HCT116 (cell line): ENCODE measurements at places on chromosomes 16 and 17.

GRCh38 chr17:28272166-28272565 is 46.8 kb upstream of the TMEM97 start:
- no peak for DNase-seq

DNA sequence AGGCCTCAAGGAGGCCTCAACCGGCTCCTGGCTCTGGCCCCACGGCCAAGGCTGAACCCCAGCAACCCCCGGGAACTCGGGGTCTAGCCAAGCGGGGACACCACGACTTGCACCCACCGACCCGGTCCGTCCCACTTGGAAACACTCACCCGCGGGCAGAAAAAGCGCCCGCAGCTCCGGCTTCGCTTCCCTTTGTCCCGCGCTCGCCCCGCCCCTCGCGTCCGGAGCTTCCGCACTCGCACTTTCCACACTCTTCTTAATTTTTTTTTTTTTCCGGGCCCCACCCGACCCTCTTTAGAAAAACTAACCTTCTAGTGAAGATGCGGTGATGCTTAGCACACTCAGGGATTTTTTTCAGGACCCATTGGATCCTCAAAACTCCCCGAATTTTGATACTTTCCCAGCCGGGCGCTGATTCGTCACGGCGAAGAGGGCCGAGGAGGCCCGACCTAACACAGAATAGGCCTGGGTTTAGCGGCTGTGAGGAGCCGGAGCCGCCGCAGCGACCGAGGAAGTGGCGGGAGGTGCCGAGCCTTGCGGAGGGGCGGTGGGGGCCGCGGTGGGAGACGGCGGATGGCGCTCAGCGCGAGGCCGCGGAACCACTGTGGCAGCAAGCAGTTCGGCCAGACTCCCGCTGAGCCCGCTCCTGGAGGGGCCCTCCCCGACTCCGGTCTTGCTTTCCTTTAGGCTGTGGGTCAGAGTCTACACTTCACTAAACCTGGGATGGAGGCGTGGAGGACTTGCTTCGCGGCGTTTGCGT is at the start of gene SMARCE1:
Gene SMARCE1, minus strand, starts transcription at position 195 of the 760 bp plus-strand sequence. CDS start 2,016 bp downstream, outside the sequence.
- DNase-seq: peak; percentile 48

DNA sequence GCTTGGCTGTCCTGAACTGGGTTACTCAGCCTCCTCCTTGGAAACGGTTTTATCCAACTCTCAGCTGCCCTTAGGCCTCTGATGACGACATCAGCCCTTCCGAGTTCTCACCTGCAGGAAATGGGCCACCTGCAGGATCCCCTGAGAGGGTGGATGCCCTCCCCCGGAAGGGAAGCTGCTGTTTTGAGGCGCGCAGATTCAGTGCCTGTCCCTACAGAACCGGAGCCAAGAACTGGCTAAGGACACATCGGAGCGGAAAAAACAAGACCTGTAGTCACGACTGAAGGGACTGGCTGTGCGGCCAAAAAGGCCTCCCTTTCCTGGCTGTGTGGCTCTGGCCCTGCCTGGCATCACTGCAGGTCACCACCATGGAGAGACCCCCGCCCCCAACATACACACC is 11.7 kb upstream of the C16orf95 start:
- DNase-seq: no peak

DNA sequence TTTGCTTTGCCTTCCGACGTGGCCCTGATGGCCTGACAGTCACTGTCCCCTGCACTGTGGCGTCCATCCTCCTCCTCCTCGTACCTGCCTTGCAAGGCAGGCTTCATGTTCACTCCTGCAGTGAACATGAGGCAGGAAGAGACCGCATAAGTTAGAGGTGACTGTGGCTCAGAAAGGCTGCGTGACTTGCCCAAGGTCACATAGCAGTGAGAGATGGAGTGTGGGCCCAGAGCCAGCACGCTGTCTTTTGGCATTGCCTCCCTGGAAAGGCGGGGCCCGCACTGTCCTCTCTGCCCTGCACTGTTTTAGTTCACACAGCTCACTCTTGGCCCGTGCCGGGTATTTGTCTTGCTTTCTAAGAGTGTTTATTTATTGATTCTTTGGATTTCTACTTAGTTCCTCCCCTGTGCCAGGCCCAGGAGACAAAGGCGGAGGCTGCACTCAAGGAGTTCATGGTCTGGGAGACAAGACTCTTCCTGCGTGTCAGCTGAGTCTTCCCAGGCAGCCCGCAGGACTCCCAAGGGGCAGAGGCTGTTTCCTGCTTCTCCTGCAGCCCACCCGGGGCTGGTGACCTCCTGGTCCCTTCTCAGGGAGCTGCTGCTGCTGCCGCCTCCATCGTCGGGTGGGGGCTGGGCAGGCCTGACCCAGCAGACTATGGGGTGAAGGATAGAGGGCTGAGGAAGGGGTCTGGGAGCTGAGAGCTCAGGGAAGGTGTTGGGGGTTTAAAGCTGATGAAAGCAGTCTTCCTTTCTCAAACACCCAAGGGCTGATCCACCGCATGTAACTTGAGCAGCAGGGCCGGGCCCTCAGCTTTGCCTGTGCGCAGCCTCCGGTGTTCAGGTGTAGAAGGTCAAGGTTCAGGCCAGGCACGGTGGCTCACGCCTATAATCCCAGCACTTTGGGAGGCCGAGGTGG is 12.7 kb downstream of the CYGB start:
- no peak for DNase-seq

DNA sequence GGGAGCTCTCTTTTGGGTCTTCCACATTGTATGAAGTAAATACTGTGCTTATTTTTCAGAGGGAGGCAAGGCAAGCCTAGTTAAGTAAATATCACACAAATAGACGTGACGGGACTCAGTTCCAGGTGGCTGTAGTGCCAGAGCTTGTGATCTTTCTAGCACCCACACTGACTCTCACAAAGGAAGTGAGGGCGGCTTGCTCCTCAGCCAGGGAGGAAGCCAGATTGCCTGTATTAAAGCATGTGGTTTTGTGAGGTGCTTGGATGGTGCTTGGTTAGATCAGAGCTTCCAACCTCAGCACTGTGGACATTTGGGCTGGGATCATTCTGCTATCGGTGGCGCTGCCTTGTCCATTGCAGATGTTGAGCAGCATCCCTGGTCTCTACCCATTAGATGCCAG is 80.1 kb downstream of the VAT1L start:
- DNase-seq: no peak

GRCh38 chr17:64491034-64491860 is 5.6 kb downstream of the POLG2 start:
- no peak for DNase-seq

- no peak for DNase-seq
Measured at GRCh38 chr17:21090902-21091618, 35.7 kb upstream of the DHRS7B start.

DNA sequence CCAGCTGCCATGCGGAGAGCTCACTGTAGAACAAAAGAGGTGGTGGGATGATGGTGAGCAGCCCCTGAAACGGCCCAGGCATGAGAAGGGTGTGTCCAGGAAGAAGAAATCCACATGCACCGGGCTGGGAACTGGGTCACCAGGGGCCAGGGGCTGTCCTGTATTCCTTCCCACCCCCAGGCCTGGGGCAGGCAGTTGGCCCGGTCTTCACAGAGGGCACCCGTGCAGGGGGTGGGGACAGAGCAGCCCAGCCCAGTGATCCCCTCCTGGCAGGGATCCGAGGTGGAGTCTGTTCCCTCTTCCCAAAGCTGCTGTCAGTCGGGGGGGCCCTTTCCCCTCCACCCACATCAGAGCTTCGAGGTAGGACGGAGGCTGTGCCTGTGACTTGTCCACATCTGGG is 9.2 kb downstream of the HS3ST6 start:
- DNase-seq: no peak

DNA sequence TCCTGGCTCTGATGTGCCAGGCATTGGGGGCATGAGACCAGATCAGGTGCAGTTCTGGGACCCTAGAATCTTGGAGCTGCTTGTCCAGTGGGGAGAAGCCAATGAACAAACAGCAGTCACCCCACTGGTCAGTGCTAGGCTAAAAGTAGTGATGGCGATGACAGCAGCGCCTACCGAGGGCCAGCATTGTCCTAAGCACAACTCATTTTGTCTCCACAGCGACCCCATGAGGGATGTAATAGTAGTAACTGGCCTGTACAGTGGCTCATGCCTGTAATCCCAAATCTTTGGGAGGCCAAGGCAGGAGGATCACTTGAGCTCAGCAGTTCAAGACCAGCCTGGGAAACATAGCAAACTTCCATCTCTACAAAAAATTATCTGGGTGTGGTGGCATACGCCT is 6.2 kb downstream of the SMCR8 start:
- peak; percentile 16 for DNase-seq

GRCh38 chr17:8012996-8013640 is 10.7 kb downstream of the GUCY2D start:
- DNase-seq: no peak

- no peak for DNase-seq
Measured at GRCh38 chr17:49914096-49914490, 54.9 kb upstream of the DLX4 start.

GRCh38 chr16:57723170-57723569 is 12.4 kb upstream of the KATNB1 start:
- no peak for DNase-seq

GRCh38 chr16:56480776-56481467 is 29.6 kb downstream of the OGFOD1 start:
- DNase-seq: no peak
